ENCODE measurements at places on chromosomes 4 and X. TPM values are rescaled to one million over a fixed set of nuclear protein-coding genes. Genes with fewer than 3 reads are reported as not detected.

DNA sequence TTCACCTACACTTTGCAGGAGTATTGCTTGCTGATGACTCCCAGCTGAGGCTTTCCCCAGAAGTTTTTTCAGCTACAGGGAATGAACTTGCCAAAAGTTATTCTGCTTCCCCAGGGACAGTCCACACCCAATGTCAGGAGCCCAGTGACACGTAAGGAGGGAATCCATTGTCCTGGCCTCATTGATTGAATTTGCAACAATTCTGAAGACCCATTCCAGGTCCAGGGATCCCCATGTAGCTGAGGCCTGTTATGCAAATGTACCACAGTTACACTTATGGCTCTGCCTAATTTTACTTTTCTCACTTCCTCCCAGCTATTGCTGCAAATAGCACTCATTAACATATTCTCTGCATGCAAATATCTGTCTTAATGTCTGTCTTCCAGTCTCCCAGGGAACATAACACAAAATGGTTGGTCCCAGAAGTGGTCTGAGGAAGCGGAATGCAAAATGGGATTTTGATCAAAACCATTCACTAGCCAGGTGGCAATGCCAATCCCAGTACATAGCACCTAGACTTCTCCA, 113.7 kb upstream of the ACTRT1 start:
- DNase-seq: no peak

GRCh38 chr4:13543032-13543838, 1.1 kb downstream of the NKX3-2 start:
- no peak for DNase-seq

GRCh38 chr4:122542411-122543236, 78.2 kb downstream of the IL21 start:
- no peak for DNase-seq

GRCh38 chr4:136650541-136651277, 881.6 kb downstream of the PCDH18 start:
- no peak for DNase-seq

PAGE2 gene
- not detected for total RNA-seq

FAM53A gene
- 1.9 TPM for total RNA-seq

SCML2 gene
- total RNA-seq: 1.4 TPM
